NCI-H1105 treated with DMSO at 0.1 percent for 48 hours (cell line): ENCODE measurements at places on chromosomes 6 and 20.
A peak's percentile ranks its signal among the peaks of the same experiment; 100 is the strongest.

DNA sequence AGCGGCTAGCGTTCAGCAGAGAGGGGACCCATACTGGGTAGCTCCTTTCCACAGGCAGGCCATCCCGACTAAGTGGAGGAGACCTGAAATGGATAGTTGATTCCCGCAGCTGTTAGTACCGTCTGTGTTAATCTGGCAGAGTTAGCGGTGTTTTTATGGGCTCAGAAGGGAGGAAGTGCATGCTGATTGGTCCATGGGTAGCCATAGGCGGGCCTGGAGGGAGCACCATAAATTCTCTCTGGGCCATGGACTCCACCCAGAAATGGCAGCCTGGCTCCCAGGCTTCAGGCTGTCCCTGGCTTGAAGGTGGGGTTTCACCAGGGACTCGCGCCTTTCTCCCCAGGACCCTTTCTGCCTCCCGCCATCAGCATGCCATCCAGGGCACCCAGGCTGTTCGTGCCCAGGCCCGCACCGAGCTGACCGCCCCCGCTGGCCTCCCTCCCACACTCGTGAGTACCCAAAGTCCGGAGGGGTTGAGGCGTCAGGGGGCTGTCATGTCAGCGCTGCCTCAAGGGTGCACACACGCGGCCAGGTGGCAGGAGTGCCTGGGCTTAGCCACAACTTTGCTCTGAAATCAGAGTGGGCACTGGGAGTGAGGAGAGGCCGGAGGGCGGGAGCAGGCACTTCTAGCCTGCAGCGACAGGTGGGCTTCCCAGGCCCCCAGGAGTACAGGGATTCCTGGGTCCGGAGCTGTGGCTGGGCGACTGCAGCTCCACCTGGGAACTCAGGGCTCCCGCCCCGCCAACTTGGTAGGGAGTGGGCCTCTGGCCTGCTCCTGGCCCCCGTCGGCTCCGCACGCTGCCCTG is 694.3 kb upstream of the FLRT3 start:
- DNase-seq, result no peak

DNA sequence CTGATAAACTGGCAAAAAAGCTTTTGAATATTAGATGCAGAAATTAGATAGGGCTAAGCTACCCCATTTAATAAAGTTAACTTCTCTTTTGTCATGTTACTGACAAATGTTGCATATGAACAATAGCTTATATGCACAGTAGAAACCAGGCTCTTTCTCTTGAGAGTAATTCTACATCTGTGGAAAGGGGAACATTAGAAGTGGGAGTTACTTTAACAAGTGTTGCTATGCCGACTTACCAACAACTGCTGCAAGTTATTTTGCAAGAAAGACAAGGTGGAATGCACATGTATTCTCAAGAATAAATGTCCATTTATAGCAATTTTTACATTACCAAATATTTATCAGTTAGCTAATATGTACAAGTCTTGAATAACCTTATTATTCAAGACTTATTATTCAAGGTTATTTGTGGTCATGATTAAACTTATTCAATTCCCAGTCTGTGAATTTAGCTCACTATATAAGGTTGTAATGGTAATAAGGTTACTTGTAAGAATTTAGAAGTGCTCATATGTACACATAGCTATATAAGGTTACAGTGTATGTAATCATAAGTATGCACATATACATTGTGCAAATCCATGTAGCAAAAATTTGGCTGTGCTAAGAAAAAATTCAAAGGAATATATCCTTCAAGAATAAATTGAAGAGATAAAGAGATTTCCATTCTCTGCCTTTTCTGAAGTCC is 38.3 kb downstream of the ADGRG6 start:
- no peak for DNase-seq

GRCh38 chr6:83827050-83827449 is 26.1 kb upstream of the RIPPLY2 start:
- DNase-seq, result no peak

DNA sequence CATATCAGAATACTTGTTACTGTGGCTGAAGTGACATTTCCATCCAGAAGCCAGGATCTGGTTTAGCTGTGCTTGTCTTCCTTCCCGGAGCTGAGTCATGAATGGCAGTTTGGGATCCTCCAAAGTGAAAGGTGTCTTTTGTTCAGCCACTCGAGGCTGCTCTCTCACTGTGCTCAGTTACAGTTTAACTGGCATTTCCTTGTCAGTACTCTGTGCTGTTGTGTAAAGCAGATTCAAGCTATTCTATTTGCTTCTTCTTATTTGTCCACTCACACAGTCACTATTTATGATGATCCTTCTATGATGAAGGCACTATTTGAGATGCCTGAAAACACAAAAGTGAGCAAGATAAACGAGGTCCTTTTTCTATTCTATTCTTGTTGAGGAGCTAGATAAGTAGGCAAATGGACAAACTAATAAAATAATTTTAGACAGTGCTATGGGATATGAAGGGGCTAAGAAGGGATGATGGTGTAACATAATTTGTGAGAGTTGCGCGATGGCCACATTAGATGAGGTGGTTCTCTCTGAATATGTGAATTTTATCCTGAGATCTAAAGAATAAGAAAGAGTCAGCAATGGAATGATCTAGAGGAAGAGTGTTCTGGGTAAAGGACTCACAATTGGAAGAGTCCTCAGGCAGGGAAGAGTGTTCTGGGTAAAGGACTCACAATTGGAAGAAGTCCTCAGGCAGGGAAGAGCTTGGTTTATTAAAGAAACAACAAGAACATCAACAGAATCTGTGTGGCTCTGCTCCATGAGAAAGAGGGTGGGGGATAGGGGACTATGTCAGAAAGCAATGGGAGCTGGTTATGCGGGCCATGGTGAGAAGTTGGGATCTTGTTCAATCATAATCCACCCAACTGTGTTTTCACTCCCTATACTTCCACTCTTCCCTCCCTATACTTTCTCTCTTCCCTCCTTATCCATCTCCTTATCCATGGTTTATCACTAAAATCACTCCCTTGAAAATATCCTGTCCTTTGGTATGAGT is 40.1 kb downstream of the CYP24A1 start:
- DNase-seq, result no peak

GRCh38 chr6:2859185-2859700 is 17.6 kb upstream of the SERPINB1 start:
- no peak for DNase-seq

DNA sequence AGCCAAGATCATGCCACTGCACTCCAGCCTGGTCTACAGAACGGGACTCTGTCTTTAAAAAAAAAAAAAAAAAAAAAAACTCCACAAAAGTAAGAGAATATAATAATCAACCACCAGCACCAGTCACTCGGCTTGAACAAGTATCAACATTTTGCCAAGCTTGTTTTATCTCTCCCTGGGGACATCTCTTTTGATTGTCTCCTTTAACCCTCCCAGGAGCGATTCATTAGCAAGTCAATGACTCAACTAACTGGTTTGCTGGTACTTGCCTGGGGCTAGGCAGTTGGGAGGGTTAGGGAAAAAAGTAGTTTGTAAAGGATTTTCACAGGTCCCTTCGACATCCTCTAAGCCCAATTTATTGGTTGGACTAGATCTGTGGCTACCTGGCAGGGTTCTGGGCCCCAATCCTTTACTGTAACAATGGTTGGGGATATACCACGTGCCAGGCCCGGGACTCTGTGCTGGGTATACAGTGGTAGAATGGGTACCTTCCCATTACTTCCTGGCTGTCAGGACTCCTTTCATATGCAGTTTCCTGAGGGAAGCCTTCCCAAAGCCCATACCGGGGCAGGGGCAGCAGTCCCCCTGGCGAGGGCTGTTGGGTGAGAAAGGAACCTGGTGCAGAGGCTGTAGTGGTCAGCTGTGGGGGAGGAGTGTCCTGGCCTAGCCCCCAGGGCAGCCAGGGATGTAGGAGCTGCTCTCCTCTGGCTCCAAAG is 12.2 kb downstream of the TGIF2 start:
- DNase-seq, result peak; percentile 14
